ENCODE measurements at places on chromosomes 2 and 18.

DNA sequence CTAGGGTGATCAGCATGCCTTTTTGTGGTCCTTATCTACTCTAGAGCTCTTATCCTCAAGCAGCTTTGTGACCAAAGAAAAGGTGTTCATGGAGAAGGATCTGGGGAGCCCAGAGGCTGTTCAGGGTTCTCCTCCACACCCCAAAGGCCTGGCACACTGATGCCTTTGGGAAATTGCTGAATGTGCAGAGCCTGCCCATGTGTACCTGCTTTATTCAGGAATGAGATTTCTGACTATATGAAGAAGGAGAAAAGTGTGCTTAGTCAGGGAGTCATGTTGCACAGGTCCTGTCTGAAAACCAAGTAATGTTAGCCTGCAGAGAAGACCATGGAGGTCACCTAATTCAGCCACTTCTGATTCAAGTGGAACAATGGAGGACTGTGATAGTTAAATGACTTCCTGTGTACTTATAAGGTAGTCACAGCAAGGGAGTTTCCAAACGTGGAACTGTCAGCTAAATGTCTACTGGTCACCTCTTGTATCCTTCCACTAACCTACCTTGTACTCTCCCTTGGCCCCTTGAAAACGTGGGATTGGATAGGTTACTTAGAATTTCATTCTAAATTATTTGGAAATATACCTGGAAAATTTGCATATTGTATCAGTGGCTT lies 81.3 kb downstream of the LIMS1 start:
- DNase-seq, result no peak

DNA sequence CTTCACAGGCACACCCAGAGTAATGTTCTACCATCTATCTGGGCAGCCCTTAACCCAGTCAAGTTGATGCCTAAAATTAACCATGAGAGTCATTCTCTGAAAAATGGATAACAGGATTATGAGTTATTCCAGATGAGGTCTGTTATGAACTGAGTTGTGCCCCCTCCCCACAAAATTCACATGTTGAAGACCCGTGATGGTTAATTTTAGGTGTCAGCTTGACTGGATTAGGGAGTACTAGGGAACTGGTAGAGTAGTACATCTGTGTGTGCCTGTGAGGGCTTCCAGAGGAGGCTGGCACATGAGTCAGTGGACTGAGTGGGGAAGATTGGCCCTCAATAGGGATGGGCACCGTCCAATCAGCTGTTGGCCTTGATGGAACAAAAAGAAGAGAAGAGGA lies 110.4 kb upstream of the MYCN start:
- no peak for DNase-seq

- no peak for DNase-seq
These were observed 79.6 kb upstream of the RAPGEF4 start for GRCh38 chr2:172655838-172656573.

DNA sequence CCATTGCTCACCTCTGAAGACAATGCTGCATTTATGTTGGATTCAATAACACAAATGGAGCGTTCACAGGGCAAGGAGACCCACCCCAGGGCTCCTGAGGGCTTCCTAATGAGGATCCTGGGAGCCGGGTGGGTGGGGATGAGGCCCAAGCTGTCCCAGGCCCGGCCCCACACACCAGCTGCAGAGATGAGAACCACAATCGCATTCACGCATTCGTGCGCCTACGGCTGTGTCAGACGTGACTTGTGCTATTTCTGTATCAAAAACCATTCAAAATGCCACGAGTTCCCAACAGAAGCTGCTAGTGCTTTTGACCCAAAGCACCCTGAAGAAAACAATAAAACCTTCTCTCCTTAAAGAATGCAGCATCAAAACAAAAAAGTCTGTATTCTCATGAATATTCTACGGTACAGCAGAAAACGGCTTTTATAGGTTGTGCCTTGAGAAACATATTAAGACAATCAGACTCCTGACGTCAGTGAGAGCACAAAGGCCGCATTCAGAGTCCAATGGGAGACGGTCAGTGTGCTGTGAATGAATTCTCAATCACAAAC lies 205.4 kb downstream of the HDAC4 start:
- no peak for DNase-seq

GRCh38 chr2:6627316-6627715 lies 238.4 kb downstream of the CMPK2 start:
- DNase-seq, result no peak

DNA sequence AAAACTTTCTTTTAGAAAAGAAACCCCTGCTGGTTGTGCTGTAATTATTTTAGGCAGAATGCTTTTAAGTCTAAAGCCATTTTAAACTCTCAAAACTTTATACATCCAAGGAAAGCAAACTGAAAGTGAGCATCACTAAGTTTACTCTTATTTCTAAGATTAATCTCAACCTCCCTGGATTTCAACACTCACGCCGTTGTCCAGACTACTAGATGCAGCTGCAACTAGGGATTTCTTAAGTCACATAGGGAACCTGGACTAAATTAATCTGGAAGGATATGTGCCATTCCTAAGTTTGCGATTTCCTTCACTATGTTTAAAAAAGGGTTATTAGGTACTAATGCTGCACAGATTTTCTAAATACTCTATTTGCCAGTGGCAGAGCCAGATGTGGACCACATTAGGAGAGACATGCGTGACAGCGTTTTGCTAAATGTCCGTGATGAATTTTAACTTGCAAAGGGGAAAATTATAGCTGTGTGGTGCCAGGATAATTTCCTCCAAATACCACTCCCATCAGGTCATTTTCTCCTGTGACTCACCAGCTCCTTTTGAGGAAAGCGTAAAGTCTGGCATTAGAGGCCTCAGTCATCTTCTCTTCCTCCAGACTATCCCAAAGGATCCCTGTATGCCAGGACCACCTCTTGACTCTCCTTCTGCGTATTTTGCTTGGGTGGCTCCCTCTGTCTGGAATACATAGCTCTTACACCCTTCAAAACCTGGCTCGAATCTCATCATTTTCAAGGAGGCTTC lies 143.7 kb downstream of the ATL2 start:
- no peak for DNase-seq

DNA sequence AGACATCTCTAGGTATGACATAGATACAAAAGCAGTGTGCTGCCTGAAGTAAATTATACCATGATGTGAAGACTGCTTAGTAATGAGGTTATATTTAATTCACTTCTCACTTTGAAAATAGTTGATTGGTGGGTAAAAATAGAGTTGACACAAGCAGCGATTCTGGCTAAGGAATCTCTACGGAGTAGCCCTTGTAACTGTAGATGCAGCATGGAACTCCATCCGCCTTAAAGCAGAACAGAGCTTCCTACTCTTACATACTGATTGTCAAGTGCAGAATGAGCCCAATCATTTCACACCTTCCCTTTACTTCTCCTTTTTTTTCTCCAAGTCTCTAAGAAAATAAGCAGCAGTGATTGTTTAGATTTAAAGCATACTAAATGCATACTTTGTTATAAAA lies 1594.6 kb upstream of the SLC39A10 start:
- DNase-seq, result no peak

- DNase-seq, result no peak
These were observed 4.7 kb upstream of the STAT1 start for GRCh38 chr2:191018643-191019119.

DNA sequence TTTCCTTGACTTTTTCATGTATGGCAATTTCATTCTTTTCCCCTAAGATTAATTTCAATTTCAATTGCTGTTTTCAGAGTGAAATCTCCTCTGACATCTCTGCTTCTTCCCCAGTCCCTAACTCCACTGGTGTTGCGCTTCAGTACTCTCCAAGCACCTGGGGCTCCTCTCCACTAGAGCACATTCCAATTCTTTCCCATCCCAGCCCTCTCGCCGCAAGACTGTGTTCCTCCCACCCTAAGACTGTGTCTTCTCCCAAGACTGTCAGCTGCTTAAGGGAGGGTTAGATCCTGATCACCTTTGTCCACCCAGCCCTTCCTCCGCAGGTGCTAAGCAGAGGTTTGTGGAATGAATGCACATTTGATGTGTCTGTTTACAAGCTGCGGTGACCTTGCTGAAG lies 255.7 kb upstream of the CCDC68 start:
- no peak for DNase-seq

GRCh38 chr2:34161549-34161948 lies 562.5 kb upstream of the FAM98A start:
- DNase-seq, result no peak

Data from NCI-H774 (cell line).